ENCODE measurements at places on chromosomes 6 and 20. TPM values are rescaled to one million over a fixed set of nuclear protein-coding genes. Genes with fewer than 3 reads are reported as not detected.

Gene MCHR2
- total RNA-seq = not detected

Gene TBXT
- not detected for total RNA-seq

Gene OSTM1
- total RNA-seq = 52.6 TPM

Gene PKHD1
- 67.1 TPM for total RNA-seq

Gene FOXQ1
- total RNA-seq = 0.52 TPM

Gene TINAG
- 16.5 TPM for total RNA-seq

Gene FRMD1
- not detected for total RNA-seq

Gene TRDN
- not detected for total RNA-seq

Gene KIF25
- total RNA-seq = 0.05 TPM

GRCh38 chr20:55880361-55880760, 125.0 kb downstream of the CBLN4 start:
- no peak for DNase-seq

DNA sequence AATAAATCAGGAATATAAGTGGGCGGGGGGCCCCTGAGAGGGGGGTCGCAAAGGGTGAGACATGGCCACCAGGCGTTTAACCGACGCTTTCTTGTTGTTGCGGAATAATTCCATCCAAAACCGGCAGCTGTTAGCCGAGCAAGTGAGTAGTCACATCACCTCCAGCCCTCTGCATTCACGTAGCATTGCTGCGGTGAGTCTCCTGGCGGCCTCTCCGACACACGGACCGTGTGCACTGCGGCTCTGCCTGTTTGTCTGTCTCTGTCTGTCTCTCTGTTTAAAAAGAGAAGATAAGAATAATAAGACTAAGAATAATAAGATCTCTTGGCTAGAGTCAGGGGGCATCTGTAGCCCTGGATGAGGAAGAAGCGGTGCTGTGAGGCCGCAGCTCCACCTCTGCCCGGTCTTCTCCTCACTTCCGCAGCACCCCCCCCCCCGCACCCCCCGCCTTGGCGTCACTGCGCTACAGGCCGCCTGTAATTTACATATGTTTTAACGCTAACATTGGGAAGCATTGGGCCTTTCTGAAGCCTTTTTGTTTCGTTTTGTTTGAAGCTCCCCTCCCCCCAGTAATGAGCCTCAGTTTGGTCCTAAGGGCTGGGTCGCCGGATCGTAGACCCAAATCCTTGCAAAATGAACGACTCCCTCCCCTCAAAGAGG, 993 bp downstream of the STX16 start:
- peak; percentile 72 for DNase-seq

DNA sequence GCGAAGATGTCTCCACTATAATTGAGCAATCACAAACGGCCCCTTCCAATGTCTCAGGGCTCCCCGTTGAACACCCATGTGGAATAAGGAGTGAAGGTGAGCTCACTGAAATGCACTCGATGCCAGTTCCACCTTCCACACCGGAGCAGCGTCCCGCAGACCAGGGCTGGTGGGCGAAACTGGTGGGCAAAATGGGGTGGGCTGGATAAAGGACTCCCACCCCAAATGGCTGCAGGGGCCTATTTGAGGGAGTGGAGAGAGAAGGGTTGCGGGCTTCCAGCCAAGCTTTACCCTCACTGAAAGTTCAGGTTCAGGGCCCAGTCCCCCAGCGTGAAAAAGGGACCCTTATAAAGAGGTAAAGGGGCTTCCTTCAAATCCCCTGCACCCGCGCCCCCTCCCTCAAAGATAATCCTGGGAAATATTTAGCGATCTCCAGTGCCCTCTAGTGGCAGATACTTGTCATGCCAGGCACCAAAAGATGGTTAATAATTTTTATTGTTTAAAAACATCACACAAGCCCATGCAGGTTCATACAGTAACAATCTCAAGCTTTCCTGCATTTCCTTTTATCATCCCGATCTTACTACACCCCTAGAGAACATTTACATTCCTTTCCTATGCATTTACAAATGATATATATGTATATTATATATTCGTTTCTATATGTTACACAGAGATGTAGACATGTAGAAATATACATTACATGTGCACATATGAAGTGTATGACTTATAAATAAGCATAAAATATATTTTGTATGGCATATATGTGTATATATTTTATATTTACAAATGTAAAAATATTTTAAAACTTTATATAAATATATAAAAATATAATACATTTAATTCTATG, 58.2 kb upstream of the NKX2-2 start:
- DNase-seq = no peak

DNA sequence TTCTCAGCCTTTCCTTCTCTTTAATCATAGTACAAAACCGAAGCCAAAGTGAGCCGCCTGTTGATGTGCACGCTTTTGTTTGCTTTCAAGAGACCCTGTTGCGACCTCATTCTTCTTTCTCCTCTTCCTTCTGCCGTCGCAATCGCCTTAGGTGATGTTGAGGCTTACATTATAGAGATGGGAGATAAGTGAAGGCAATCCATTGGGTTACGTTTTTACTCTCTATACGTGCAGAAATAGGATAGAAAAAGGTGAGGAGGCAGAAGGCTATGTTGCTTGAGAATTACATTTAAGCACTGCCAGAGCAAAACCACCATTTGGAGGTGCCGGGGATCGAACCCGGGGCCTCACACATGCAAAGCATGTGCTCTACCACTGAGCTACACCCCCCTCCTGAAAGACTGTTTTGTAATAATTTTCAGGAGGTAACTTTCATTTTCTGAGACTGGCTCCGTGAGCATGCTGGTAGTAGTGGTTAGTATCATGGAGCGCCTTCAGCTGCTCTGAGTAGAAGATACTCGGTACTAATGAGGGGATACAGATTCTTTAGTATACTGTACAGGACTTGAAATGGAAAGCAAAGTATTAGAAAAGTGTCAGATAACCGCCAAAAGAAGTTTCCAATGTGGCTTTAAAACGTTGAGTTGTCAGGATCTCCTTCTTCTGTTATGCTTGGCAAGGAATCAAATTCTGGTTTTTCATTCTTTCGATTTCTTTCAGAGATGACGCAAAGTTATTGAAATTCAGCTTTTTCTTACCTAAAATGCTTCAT, 165.6 kb downstream of the TRIM27 start:
- DNase-seq = peak; percentile 11

- DNase-seq = peak; percentile 48
Measured at GRCh38 chr6:42197555-42198362, 3.0 kb upstream of the GUCA1B start.

DNA sequence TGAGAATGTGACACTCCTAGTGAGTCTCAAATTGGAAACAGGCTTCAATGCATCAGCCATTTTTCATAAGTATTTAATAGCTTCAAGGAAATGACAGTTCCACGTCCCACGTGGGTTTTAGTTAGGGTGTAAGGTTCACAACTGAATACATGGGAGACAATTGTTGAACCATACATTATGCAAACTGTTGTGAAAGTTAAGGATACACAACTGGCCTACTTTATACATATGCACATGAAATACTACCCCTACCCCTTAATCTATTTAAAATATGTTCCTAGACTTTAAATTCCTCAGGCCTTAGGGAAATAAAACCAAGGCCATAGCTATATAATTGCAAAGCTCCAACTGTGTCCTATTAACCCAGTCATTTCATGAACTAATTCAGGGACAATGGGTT, 436.1 kb downstream of the BTBD3 start:
- no peak for DNase-seq

DNA sequence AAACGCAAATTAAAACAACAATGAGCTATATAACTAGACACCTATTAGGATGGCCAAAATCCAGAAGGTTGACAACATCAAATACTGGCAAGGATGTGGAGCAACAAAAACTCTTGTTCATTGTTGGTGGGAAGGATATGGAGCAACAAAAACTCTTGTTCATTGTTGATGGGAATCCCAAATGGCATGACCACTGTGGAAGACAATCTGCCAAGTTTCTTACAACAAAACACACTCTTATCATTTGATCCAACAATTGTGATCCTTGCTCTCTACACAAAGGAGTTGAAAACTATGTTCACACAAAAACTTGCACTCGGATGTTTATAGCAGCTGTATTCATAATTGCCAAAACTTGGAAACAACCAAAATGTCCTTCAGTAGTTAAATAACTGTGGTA, 61.8 kb upstream of the LAMA2 start:
- DNase-seq = no peak

- DNase-seq = peak; percentile 62
Measured at GRCh38 chr6:135129136-135129856, 51.8 kb upstream of the MYB start.

- DNase-seq = peak; percentile 57
Measured at GRCh38 chr20:36102809-36103596, 51.5 kb upstream of the EPB41L1 start.

Data from renal cortical epithelial cell (primary cell).